ENCODE measurements at places on chromosomes 6 and 20.

- no peak for DNase-seq
Observed at GRCh38 chr6:167244064-167244960, 46.8 kb upstream of the UNC93A start.

GRCh38 chr20:55596431-55596830, 408.9 kb downstream of the CBLN4 start:
- DNase-seq = no peak

DNA sequence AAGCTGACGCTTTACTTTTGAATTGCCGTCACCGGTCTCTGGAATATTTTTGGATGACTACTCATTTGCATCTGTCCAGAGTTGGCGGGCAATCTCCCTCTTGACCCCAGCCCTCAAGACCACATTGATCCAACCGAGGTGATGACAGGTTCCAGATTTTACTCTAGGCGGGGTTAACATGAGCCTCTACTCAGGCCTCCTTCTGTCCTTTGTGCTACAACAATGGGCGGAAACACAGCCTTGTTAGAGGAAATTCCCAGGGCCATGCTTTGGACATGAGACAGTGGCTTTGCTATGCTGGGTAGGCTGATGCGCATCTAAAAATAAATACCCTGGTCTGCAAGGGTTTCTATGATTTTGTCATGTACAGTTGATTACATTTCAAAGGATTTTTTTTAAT, 27.0 kb upstream of the ADGRF5 start:
- no peak for DNase-seq

DNA sequence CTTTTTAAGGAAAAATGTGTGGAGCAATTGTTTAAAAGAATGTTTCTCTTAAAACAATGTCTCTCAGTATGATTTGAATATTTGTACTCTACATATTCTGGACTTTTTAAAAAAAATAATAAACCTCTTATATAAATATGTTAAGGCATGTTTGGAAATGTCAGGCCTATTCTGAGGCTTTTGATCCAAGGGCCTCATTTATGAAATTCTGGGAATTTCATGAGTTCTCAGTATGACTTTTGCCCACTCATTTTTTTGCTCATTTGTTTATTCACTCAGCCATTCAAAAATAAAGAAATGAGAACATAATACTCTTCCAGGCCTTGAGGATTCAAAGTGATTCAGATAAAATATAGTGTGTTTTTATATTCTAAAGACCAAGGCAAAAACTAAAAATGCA, 60.4 kb downstream of the DOK5 start:
- no peak for DNase-seq

- no peak for DNase-seq
Observed at GRCh38 chr20:19588241-19588640, 169.8 kb upstream of the RIN2 start.

- DNase-seq = no peak
Observed at GRCh38 chr20:19807191-19807945, 49.3 kb downstream of the RIN2 start.

DNA sequence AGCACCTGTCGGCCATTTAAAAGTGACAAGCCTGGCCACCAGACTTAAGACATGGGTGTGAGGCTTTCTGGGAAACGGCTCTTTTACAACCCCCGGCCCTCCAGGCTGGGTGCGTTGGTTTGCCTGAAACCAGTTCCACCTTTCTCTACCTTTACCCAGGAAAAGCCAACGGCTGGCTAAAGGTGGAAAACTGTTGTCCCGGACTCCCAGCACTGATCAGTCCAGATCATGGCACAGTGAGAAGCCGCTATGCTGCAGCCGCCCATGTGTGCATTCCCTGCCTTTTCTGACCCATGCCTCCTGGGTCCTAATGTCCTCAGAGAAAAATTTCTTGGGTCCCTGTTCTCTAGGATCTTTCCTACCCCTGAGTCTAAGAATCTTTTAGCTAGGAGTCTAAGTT, 655.7 kb upstream of the HS3ST5 start:
- DNase-seq = no peak

- no peak for DNase-seq
Observed at GRCh38 chr20:25065072-25065624, 7.2 kb upstream of the ACSS1 start.

GRCh38 chr6:166929542-166930189, 26.7 kb downstream of the RNASET2 start:
- no peak for DNase-seq

DNA sequence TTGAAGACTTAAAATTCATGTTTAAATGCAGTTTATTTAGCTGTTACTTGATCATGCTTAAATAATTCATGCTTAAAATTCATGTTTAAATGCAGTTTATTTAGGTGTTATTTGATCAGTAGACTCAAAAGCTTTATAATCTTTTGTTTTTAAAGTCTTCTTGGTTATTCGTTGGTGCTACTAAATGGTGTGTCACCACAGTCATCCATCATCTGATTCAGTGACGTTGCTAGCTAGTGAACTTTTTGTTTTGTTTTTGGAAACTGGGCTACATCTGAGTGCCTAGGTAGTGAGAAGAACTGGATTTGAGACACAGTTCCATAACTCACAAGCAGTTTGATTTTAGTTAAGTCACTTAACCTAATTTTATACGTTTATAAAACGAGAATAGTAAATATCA, 20.9 kb downstream of the SCAF8 start:
- DNase-seq = no peak
